Effector memory CD8-positive, alpha-beta T cell (primary cell): ENCODE measurements at places on chromosomes 12 and 14.

DNA sequence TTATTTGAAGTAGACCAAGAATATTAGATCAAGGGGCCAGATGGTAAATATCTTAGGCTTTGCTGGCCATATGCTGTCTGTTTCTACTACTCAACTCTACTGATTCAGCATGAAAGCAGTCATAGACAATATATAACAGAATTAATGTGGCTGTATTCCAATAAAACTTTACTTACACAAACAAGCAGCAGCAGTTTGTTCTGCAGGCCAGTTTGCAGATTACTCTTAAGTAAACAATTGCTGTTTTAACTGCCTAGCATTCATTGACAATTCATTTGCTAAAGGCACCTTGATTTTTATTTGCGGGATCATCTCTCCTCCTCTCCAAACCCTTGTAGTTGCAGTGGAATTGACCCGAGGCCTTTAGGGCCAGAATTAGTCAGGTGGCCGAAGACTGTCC is 94.1 kb upstream of the GARIN6 start:
- no peak overlapping the region for H3K27ac ChIP-seq
- no peaks in the 10 kb centered on the region for H3K4me1 ChIP-seq
- no peaks in the 10 kb centered on the region for H3K27me3 ChIP-seq
- no peak for DNase-seq
- H3K4me3 ChIP-seq = no peak overlapping the region

GRCh38 chr14:93535537-93535936 is 104.8 kb downstream of the UNC79 start:
- no peak overlapping the region for H3K4me3 ChIP-seq
- H3K27ac ChIP-seq = no peak overlapping the region
- DNase-seq = no peak
- no peaks in the 10 kb centered on the region for H3K4me1 ChIP-seq

- no peaks in the 10 kb centered on the region for H3K4me1 ChIP-seq
- no peak for DNase-seq
- H3K4me3 ChIP-seq = no peak overlapping the region
- peaks cover 11% of the 10 kb centered on the region for H3K27me3 ChIP-seq
- H3K36me3 ChIP-seq = no peaks in the 10 kb centered on the region
These were observed 167.1 kb downstream of the TBX5 start for GRCh38 chr12:114238808-114239207.

DNA sequence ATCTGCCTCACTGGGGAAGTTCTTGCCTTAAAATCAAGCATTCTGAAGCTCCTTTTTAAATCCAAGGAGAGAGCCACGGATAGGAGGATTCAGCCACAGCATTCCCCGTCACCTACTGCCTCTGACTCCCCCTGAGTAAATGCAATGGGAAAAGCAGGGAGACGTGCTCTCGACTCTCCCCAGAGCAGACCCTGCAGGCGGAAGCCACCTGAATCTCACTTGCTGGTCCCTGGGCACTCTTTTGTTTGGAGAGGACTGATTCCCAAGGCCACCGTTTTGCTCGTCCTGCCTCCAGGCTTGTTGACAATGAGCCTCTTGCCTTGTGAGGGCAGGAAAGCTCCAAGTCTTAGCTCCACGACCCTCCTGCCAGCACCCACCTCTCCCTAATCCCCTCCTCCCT is 204.5 kb downstream of the SLC15A4 start:
- no peaks in the 10 kb centered on the region for H3K36me3 ChIP-seq
- no peak for DNase-seq
- H3K27me3 ChIP-seq = peaks cover 18% of the 10 kb centered on the region

DNA sequence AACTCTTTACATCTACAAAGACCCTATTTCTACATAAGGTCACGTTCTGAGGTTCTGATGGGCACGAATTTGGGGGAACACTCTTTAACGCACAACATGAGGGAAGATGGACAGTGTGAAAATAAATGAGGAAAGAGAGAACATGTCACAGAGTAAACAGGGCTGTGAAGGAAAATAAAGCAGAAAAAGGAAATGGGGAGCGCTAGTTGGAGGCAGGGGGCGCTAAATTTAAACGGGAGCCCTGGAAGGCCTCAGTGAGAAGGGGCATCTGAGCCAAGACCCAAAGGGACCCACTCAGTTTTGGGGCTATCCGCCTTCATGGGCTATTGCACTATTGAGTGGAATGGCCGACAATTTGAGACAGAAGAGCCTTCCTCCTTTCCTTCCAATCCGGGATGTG is 50.5 kb downstream of the PLXNC1 start:
- no peak for DNase-seq
- peaks cover 12% of the 10 kb centered on the region for H3K4me1 ChIP-seq
- H3K36me3 ChIP-seq = no peaks in the 10 kb centered on the region
- no peaks in the 10 kb centered on the region for H3K27me3 ChIP-seq

DNA sequence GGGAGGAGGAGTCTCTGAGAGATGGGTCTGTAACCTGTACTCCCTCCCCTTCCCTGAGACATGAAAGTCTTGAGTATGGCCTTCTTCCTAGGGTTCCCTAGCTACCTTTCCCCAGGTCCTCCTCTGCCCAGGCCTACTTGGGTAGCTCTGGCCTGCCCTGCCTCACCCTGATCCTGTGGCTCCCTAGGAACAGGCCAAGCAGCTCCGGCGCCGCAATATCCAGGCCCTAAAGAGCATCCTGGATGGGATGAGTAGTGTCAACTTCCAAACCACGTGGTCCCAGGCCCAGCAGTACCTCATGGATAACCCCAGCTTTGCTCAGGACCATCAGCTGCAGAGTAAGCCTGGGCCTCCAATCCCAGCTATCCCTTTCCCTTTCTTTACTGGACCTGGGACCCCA is 12.3 kb downstream of the PRPF40B start:
- no peaks in the 10 kb centered on the region for H3K36me3 ChIP-seq
- H3K4me3 ChIP-seq = no peak overlapping the region
- H3K4me1 ChIP-seq = peaks cover 18% of the 10 kb centered on the region
- H3K27ac ChIP-seq = no peak overlapping the region
- no peak for DNase-seq
- no peaks in the 10 kb centered on the region for H3K27me3 ChIP-seq

DNA sequence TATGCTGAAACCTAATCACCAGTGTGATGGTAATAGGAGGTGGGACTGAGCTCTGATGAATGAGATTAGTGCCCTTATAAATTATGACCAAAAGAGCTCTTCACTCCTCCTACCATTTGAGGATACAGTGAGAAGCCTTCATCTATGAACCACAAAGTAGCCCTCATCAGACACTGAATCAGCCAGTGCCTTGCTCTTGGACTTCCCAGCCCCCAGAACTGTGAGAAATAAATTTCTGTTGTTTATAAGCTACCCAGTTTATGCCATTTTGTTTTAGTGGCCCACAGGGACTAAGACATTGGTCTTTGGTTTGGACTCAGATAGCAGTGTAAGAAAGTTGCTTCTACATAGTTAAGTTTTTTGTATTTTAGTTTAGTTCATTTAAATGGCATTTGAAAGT is 32.9 kb downstream of the ABHD12B start:
- no peak overlapping the region for H3K27ac ChIP-seq
- no peaks in the 10 kb centered on the region for H3K4me1 ChIP-seq
- peaks cover 2% of the 10 kb centered on the region for H3K36me3 ChIP-seq
- no peak overlapping the region for H3K4me3 ChIP-seq
- peaks cover 9% of the 10 kb centered on the region for H3K27me3 ChIP-seq

GRCh38 chr12:5965950-5966383 is 20.9 kb upstream of the ANO2 start:
- H3K4me1 ChIP-seq = no peaks in the 10 kb centered on the region
- H3K27me3 ChIP-seq = peaks cover 32% of the 10 kb centered on the region
- no peaks in the 10 kb centered on the region for H3K36me3 ChIP-seq
- no peak overlapping the region for H3K27ac ChIP-seq
- peak; percentile 17 for DNase-seq

DNA sequence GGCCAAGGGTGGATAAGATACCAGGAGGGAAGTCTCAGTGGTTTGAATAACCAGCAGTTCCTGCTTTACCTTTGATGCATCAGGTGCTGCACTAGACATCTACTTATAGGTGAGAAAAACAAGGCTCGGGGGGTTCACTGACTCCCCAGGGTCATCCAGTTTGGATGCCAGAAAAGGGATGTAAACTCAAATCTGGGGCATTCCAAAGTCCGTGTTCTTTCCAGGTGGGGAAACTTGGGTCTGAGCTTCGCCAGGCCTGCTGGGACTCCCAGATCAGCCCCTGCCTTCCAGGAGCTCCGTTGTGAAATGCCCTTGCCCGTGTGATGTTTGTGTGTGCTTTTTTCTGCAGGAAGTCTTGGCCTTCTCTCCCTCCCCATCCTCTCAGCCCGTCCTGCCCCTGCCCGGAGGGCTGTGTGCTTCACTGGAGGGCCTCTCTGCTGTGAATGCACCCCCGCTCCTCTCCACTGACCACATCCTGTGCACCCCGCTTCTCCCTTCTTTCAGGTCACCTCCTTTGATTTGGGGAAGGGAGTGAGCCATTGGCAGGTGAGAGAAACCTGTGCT is 42.1 kb downstream of the TSPAN9 start:
- no peak for DNase-seq
- H3K4me1 ChIP-seq = no peaks in the 10 kb centered on the region
- H3K27me3 ChIP-seq = peaks cover 40% of the 10 kb centered on the region
- H3K27ac ChIP-seq = no peak overlapping the region
- no peaks in the 10 kb centered on the region for H3K36me3 ChIP-seq
- peak overlapping the region; percentile 12 for H3K4me3 ChIP-seq

- H3K36me3 ChIP-seq = no peaks in the 10 kb centered on the region
- H3K4me3 ChIP-seq = no peak overlapping the region
- peaks cover 50% of the 10 kb centered on the region for H3K27me3 ChIP-seq
- H3K4me1 ChIP-seq = no peaks in the 10 kb centered on the region
- H3K27ac ChIP-seq = no peak overlapping the region
These were observed 91.8 kb downstream of the EML1 start for GRCh38 chr14:99884834-99885648.

DNA sequence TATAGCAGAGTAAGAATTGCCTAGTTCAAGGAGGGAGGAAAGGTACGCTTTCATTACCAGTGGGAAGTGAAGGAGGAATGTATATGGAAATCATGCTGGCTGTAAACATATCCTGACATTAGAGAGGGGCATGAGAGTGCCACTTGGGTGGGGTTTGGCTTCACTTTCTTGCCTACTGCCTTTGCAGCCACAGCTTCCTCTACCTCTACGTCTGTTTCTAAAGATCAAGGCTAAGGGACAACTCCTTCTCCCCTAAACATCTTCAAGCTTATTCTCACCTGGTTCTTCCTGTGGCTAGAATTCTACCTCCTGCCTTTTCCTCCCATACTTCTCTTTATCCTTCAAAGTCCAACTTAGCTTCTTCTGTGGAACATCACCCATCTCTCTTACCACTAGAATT is 58.0 kb downstream of the SUSD6 start:
- peaks cover 82% of the 10 kb centered on the region for H3K4me1 ChIP-seq
- H3K36me3 ChIP-seq = peaks cover 41% of the 10 kb centered on the region
- H3K27me3 ChIP-seq = no peaks in the 10 kb centered on the region
- no peak overlapping the region for H3K4me3 ChIP-seq

DNA sequence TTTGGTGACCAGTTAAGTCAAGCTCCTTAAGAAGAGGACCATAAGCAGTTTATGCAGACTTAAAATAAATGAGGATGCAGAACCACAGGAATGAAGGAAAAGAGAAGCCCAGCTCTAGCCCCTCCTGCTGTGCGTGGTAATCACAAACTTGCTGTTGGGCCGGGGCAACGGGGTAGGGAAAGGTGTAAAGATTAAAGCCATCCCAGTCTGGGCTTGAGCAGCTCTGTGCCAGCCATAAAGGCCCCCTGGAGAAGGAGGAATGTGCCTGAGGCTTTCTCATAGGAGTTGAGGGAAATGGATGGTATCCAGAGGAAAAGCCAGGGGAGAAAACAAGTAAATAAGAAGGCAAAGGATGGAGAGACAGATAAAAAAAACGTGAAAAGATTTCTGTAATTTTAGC is 25.1 kb downstream of the TEP1 start:
- no peak overlapping the region for H3K4me3 ChIP-seq
- H3K4me1 ChIP-seq = no peaks in the 10 kb centered on the region
- no peaks in the 10 kb centered on the region for H3K27me3 ChIP-seq
- peaks cover 88% of the 10 kb centered on the region for H3K36me3 ChIP-seq
- DNase-seq = no peak

- H3K36me3 ChIP-seq = no peaks in the 10 kb centered on the region
- H3K4me3 ChIP-seq = no peak overlapping the region
- no peaks in the 10 kb centered on the region for H3K4me1 ChIP-seq
- no peak for DNase-seq
- H3K27me3 ChIP-seq = peaks cover 37% of the 10 kb centered on the region
These were observed 8.0 kb upstream of the EIF5 start for GRCh38 chr14:103326078-103326477.

GRCh38 chr12:132211816-132212215 is 67.6 kb downstream of the NOC4L start:
- H3K27me3 ChIP-seq = peaks cover 6% of the 10 kb centered on the region
- peak; percentile 31 for DNase-seq
- peak overlapping the region; percentile 84 for H3K27ac ChIP-seq
- H3K4me1 ChIP-seq = peaks cover 11% of the 10 kb centered on the region
- H3K36me3 ChIP-seq = peaks cover 5% of the 10 kb centered on the region

- H3K4me1 ChIP-seq = peaks cover 1% of the 10 kb centered on the region
- DNase-seq = no peak
- H3K27me3 ChIP-seq = peaks cover 6% of the 10 kb centered on the region
- H3K27ac ChIP-seq = no peak overlapping the region
These were observed 117.0 kb upstream of the DYRK2 start for GRCh38 chr12:67531501-67531900.

GRCh38 chr12:104703372-104703771 is 246.6 kb downstream of the CHST11 start:
- peak overlapping the region; percentile 35 for H3K27ac ChIP-seq
- peaks cover 10% of the 10 kb centered on the region for H3K36me3 ChIP-seq
- DNase-seq = no peak
- no peaks in the 10 kb centered on the region for H3K27me3 ChIP-seq

GRCh38 chr14:25050269-25051150 is 563 bp upstream of the STXBP6 start:
- peaks cover 5% of the 10 kb centered on the region for H3K4me1 ChIP-seq
- no peak for DNase-seq
- peaks cover 64% of the 10 kb centered on the region for H3K27me3 ChIP-seq
- H3K27ac ChIP-seq = no peak overlapping the region
- H3K36me3 ChIP-seq = peaks cover 3% of the 10 kb centered on the region
- H3K4me3 ChIP-seq = peak overlapping the region; percentile 67

GRCh38 chr12:119136811-119137410 is 41.8 kb upstream of the HSPB8 start:
- H3K4me3 ChIP-seq = no peak overlapping the region
- no peak overlapping the region for H3K27ac ChIP-seq
- H3K4me1 ChIP-seq = no peaks in the 10 kb centered on the region
- peaks cover 7% of the 10 kb centered on the region for H3K27me3 ChIP-seq
- DNase-seq = no peak

GRCh38 chr12:20404576-20405346 is 36.4 kb downstream of the PDE3A start:
- no peak overlapping the region for H3K4me3 ChIP-seq
- H3K27me3 ChIP-seq = no peaks in the 10 kb centered on the region
- H3K4me1 ChIP-seq = no peaks in the 10 kb centered on the region
- H3K36me3 ChIP-seq = no peaks in the 10 kb centered on the region
- DNase-seq = no peak
- H3K27ac ChIP-seq = no peak overlapping the region
